ENCODE measurements at places on chromosomes 11 and 22.

- no peak for DNase-seq
These were observed 50.9 kb downstream of the IGF2 start for GRCh38 chr11:2088284-2088683.

DNA sequence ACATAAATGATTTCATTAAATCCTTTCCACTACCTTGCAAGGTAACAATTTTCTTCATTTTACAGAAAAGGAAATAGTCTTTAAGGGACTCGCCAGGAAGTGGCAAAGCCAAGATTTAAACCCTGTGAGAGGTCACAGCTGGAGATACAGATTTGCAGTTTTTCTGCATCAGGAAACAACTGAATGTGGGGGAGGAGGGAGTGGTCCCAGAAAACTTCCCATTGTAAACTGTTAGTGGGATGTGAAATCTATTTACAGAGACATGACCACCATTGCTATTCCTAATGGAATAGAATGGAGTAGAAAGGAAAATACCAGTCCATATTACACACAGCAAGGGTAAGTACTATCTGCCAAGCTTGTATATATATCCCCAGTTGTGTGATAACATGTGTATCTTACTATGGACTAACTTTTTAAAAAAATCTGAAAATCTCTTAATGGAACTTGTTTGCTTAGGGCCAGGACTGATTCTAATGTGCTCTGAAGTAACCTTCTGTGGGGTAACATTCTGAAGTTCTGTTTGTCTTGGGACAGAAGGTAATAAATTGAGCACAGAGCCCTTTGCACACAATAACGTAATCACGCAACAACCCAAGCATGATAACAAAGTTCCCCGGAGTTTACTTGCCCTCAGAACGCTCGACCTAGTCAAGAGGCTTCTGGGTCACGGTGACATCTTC lies 10.9 kb upstream of the TSKU start:
- DNase-seq: no peak

DNA sequence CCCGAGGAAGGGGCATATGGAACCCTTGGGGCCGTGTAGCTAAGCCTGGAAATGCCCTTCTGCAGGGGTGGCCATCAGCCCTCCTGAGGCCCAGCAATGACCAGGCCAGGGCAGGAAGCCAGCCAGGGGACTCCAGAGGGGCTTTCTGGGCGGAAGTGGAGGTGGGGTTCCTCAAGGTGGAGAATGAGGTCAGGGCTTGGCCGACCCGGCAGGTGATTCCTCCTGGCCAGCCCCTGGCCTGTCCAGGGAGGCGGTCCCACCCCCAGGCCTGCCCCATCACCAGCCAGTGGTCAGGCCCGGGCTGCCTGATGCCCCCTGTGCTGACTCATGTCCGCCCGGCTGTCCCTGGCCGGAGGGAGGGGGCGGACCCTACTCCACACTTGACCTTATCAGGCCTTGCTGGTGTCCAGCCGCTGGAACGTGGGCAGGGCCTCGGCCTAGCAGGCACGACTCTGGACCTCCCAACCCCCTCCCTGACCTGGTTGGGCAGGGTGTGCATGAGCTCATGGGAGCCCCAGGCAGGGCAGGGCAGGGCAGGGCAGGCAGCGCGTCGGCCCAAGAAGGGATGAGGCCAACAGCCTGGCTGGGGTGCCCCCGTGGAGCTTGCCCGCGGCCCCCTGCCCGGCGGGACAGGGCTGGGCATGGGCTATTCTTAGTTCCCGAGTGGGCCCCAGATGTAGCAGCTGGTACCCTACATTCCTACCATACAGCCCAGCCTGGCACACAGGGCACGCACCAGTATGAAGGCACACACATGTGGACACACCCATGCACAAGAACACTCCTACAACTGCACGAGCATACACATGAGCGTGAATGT lies 35.9 kb downstream of the RPL3 start:
- DNase-seq: no peak

DNA sequence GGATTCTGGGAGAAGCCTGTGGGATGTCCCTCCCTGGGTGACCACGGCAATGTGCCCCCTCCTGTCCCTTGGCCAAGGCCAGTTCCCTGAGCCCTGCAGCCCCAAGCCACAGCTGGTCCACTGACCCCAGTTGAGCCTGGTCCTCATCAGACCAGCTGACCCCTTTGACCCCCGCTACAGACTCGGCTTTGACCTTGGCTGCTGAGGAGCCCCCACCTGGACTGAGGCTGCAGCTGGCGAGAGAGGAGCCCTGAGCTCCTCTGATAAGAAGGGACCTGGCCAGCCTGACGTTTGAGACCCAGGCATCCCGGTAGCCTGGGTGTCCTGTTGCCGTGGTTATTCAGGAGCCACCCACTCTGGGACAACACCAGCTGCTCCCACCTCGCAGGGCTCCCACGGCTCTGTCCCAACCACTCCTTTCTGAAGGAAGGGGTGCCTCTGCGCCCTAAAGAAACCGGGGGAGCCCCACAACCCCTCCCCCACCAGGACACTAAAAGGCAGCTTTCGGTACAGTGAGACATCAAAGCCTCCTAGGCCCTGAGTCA lies 3.0 kb downstream of the ASCL2 start:
- no peak for DNase-seq

- DNase-seq: no peak
These were observed 46.8 kb downstream of the APIP start for GRCh38 chr11:34869425-34869824.

- no peak for DNase-seq
These were observed 46.0 kb downstream of the DENND5A start for GRCh38 chr11:9219115-9219514.

Data from H1 (cell line).